Hair follicular keratinocyte (primary cell): ENCODE measurements at places on chromosomes 13 and 19. TPM values are rescaled to one million over a fixed set of nuclear protein-coding genes. Genes with fewer than 3 reads are reported as not detected.

The BORA gene
- 6.3 and 10.8 TPM in 2 replicates for total RNA-seq

The FUT6 gene
- total RNA-seq = not detected in 2 replicates

The PLPPR3 gene
- total RNA-seq = 0.27 TPM in 1 of 2 replicates, not detected in the other

The ONECUT3 gene
- total RNA-seq = not detected in 2 replicates

The CHST8 gene
- not detected in 2 replicates for total RNA-seq

The KISS1R gene
- not detected in 2 replicates for total RNA-seq

The SYNGR4 gene
- total RNA-seq = not detected in 2 replicates

The AXL gene
- total RNA-seq = 66.6 and 94.9 TPM in 2 replicates

The NLRP9 gene
- not detected in 2 replicates for total RNA-seq

The ATP1A3 gene
- 0.04 TPM in 1 of 2 replicates, not detected in the other for total RNA-seq

The MEX3D gene
- total RNA-seq = 33.0 and 33.5 TPM in 2 replicates

The KLK11 gene
- total RNA-seq = 1.0 and 1.7 TPM in 2 replicates

The SIGLEC7 gene
- not detected in 2 replicates for total RNA-seq

The CEACAM16 gene
- total RNA-seq = not detected in 2 replicates

The BCAM gene
- 35.2 and 40.1 TPM in 2 replicates for total RNA-seq

The FFAR2 gene
- total RNA-seq = not detected in 2 replicates

The SAFB gene
- 18.0 and 39.8 TPM in 2 replicates for total RNA-seq
